ENCODE measurements at places on chromosomes 11 and 22.

GRCh38 chr22:19599626-19600243, 75.5 kb upstream of the CLDN5 start:
- DNase-seq: no peak

GRCh38 chr11:125465255-125465654, 30.8 kb downstream of the FEZ1 start:
- DNase-seq: no peak

DNA sequence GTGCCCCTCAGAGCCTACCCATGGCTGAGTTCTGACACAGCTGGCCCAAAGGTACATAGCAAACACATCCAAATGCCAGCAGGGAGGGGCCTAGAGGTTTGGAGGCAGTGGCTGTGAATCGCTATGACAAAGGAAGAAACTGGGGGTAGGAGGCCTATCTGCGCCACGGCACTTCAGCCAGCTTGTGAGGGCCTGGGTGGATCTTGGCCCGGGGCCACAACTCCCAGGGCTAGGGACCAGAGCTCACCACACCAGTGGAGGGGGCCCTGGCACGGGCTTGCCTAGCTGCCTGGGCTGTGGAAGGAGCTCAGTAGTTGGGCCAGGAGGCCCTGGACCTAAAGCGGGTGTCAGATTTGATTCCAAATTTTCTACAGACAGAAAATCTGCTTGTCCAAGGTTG, 9.4 kb upstream of the NAP1L4 start:
- DNase-seq: no peak

GRCh38 chr11:34632105-34632791, 11.4 kb downstream of the EHF start:
- DNase-seq: no peak
